T-helper 9 cell (primary cell): ENCODE measurements at places on chromosomes 4 and X.

GRCh38 chr4:176193126-176193525 is 2.3 kb downstream of the SPATA4 start:
- DNase-seq: no peak

DNA sequence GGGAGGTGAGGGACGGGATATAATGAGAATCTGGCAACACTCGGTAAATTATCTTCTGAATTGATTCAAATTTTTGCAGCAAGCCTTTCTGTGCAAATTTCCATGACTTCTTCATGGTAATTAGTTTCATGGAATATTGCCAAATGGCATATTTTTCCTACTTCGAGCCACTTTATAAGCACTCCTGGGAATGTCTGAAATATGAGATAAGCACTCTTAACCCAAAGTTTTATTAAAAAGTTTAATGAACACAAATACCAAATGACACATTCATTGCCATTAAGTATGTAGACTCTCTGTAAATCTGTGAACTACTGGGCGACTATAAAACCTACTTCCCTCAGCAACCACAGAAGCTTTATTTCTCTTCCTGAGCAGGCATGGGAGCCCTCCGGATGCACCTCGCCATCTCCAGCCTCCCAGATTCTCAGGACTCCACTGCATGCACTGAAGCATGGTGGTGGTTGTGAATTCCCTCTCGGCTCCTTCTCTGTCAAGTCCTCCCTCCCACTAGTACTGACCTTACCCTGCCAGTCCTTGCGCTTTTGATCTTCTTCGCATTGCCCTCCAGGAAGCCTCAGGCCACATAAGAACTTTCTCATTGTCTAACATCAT is 154.4 kb upstream of the RPL34 start:
- no peak for DNase-seq

DNA sequence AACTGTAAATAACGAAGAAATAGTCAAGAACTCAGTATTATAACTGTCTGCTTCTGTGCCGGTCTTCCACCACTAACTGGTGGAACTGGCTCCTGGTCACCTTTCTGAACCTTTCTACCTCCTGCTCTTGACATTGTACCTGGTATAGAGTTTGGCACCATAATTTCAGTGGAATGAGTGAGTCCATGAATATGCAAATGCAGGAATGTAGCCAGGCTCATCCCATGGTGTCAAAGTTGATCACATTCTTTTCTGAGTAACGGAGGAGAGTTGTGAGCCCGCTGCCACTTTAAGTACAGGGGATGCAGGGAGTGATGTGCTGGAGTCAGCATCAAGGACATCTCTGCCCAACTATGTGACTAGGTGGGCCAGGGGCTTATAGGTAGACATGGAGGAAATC is 207.9 kb upstream of the HS3ST1 start:
- no peak for DNase-seq

DNA sequence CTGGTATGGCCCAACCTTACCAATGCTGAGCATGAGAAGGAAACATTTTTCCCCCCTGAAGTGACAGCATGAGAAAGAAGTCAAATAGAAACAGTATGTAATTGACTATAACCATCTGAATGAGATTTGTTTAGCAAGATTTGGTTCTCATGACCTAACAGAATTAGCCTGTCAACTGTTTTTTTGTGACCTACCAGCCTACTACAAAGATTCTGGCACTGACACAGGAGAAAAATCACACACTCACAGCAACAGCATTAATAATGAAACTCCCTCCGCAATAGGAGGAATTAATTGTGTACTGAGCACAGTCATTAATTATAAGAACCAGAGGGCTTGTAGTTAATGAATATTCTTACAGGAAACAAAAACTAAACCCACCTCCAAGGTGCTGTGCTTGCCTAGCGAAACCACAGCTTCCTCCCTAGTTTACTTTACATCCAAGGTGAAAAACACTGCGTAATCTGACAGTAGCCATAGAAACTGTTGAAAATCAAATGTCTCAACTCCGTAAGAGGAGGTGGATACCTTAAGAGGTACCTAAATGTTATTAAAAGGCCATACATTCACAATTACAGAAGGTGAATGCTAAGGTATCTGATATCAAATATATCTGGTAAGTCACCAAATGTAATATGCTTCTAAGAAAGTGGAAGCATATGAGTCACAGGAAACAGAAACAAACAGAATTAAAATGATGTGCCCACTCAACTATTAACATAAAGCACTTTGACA is 34.9 kb downstream of the MMRN1 start:
- DNase-seq: no peak

DNA sequence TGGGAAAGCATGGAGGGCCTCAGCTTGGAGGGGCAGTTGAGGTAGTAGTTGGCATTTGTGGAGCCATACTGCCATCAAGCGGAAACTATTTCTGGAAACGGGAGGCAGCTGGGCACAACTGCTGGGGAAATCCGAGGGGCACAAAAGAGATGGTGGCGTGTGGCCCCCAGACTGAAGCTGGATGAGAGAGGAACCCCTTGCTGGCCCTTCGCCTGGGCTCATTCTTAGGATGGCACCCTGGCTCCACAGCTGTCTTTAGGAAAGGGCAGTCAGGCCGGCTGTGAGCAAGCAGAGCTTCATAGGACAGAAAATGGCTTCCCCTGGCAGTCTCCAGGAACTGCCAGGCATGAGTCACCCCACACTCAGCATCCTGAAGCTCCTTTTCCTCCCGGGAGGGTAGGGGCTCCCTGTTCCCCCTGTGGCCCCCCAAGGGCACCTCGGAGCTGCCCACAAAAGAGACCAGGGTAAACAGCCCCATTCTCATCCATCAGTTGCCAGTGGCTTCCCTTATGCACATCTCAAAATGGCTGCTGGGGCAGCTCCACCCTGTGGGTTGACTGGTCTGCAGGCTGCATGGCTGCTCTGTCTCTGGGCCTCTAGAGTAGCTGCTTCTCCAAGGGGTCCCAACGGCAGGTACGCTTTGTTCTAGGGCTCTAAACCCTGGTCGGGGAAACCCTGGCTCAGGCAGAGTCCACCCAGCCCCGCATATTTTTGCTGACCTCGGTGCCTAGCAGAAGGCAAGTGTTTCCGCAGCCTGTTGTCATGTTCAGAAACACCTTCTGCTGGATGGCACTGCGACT is 64.7 kb downstream of the NBDY start:
- no peak for DNase-seq
